Inflammatory macrophage treated with lipopolysaccharide for 1 hour (primary cell): ENCODE measurements at places on chromosomes 1 and 21.

DNA sequence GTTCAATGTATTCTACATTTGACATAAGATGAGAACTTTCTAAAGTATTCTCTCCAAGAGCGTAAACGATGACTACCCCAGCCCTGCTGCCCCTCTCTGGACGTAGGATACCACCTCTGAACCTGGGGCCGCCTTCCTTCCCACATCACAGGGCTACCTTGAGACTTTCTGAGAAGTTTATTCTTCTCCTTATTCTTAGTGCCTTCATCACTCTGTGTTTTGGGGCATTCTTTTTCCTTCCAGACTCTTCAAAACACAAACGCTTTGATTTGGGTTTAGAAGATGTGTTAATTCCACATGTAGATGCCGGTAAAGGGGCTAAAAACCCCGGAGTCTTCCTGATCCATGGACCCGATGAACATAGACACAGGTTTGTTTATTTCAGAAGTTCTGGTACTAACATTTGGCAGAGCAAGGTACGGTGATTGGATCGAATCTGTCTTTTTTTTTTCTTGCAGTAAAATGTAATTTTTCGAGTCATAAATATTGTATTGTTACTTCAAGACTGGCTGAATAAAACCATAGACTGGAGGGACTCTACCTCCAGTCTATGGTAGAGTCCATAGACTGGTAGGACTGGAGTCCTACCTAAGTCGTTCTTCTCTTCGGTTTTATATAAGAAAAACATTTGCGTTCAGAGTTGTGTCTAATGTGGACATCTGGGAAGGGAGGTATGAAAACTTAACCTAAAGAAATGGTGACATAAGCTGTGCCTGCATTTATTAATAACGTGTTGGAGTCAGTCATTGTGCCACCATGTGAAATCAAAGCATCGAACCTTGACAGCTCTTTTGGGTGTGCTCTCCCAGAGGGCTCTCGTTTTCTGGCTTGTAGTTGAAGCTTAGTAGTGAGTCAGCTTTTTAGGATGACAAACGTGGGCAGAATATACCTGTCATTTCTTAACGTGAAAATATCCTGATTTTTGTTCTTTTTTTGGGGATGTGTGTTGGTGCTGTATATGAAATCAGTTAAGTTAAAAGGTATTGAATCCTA lies 1.2 kb downstream of the MAN1A2 start:
- DNase-seq: no peak

DNA sequence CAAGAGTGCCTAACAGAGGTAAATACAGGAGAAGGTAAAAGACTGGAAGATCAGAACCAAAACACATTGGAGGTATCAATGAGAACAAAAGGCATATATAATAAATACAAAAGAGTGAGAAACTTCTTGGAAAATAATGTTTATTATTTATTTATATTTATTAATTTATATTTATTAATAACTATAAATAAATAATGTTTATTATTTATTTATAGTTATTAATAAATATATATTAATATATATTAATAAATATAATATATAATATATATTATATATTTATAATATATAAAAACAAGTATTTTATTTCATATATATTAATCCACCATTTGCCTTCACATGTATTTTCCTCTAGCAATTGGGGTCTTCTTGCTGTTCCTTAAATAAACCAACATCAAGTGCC lies 391.9 kb downstream of the GPATCH2 start:
- DNase-seq: no peak

- no peak for DNase-seq
Measured at GRCh38 chr1:201350884-201351283, 26.6 kb downstream of the TNNT2 start.

GRCh38 chr1:2480986-2481364 lies 4.9 kb downstream of the PLCH2 start:
- DNase-seq: no peak

GRCh38 chr1:78091215-78091813 lies 45.5 kb downstream of the GIPC2 start:
- no peak for DNase-seq

DNA sequence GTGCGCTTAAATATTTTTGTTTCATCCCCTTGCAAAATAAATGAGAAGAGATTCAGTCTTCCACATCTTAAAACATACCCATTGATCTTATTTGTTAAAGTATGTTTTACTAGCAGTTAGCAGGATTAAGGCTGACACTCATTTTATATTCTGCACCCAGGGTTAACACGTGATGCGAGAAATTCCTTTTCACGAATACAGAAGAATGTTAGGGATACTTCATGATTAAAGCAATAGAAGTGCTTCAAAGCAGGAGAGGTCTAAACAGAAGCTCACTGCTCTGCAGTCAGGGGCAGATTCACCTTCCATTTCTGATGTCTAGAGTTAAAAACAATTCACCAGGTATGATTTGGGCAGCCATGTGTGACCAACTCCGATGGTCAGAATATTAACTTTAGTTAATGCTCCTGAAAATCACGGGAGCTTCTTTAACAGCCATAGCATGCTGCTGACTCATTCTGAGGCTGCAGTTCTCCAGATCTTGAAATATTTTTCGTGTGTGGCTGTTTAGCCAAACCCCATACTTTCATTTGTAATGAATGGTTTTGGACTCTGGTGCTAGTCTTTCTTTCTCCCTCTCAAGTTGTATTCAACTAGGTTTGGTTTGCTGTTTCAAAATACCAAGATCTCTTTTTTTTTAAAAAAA lies 19.7 kb downstream of the BCAR3 start:
- DNase-seq: peak; percentile 40

DNA sequence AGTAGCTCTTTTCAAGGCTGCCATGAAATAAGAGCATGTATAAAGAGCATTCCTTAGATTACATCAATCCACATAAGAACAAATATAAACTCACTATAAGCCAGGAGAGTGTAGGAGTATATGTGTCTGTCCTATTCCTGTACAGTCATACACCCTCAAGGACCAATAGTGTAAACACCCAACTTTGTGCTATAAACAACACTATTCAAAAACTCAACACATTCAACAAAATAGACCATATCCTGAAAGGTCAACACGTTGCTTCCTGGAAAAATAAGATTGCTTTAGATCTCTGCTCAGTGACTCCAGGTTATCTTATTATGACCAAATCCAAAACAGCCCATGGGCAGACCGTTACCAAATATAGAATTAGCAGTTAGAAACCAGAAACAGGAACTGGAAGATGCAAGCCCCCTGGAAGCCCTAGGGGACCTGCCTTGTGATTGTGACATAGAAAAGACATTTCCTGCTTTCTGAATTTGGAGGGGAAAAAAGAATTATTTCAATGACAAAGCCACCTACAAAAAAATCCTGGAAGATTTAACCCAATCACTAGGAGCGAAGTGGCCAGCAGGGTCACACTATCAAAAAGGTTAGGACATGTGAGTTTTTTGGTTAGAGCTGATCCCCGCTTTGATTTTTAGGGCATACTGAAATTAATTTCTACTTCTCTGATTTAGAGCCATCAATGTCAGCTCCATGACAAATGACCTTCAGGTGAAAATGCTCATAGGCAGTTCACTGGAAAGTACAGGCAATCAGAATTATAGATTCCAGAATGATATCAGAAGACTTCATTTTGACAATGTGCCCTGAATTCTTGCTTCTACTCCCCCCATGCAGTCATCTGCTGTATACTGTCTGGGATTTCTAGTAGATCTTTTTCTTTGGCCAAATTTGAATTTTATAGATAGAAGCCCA lies 59.9 kb downstream of the LRRC8C start:
- DNase-seq: peak; percentile 57

DNA sequence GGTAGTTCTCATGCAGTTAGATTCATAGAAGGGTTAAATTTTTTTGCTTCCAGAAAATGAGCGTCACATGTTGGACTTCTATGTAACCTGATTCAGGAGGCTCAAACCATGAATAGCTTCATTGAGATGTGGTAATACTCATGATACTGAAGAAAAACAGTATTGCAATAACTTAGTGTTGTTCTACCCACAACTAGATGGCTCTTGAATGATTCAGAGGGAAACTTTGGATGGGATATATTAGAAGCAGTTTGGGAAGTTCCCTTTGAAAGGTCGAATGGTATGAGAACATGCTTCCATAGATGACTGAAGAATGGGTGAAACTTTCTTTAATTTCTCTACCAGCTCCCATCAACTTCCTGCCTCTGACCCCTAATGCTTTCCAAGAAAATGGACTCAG lies 211.7 kb upstream of the PTGFR start:
- no peak for DNase-seq

GRCh38 chr1:114756009-114756892 lies 1.5 kb downstream of the CSDE1 start:
- DNase-seq: no peak

- no peak for DNase-seq
Measured at GRCh38 chr1:85199667-85200462, 951 bp downstream of the SYDE2 start.

DNA sequence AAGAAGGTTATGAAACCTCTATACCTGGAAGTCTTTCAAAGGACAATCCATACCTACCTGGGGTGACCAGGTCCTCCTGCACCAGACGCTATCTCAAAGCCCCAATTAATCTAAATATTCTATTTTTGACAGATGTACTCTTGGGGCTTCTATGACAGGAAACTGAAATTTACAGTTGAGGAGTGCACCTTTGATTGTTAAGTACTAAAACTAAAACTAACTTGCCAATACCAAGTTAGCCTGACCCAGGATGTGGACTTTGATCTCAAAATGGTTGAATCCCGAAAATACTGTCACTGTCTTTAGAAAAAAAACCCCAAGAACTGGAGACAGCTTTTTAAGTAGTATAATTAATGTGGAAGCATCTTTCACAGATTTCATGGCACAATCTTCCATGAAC lies 162.4 kb downstream of the TTLL7 start:
- no peak for DNase-seq

DNA sequence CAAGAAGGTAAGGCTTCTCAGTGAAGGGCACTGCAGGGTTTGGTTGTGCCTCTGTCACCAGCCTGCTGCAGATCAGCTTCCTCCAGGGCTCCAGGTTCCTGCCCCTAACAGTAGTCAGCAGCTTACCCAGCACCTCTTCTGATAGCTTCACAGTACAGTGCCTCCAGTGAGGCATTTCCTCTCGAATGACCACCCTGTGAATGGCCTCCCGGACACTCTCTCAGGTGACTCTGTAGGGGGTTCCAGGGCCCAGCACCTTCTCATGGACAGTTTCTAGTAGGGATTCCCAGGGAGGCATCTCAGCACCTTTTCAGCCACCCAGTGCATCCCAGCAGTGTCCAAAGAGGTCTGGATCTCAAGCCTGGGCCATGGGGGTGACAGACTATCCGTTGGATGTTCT lies 28.4 kb downstream of the USP48 start:
- DNase-seq: no peak

DNA sequence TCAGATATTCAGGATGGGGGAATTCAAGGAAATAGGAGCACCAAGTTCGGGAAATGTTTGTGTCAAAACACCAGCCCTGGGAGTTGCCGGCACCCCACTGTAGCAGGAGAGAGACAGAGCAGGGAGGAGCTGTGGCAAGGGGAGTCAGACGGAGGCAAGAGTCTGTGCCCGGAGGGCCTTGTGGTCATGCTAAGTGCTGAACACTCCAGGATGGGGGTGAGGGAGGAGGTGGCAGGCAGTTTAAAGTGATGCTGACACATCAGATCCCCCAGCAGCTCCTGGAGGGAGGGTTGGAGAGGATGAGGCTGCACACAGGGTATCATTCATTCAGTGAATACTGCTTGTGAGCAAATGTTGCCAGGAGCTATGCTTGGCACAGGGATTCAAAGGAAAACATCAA lies 150.3 kb upstream of the ETV3 start:
- no peak for DNase-seq

- no peak for DNase-seq
Measured at GRCh38 chr1:167312871-167313270, 92.2 kb downstream of the POU2F1 start.

GRCh38 chr1:93680076-93680419 lies 1.6 kb downstream of the BCAR3 start:
- DNase-seq: no peak

- DNase-seq: no peak
Measured at GRCh38 chr1:21914450-21914849, 22.7 kb downstream of the HSPG2 start.

- DNase-seq: no peak
Measured at GRCh38 chr1:16374266-16374665, 7.2 kb downstream of the SZRD1 start.

DNA sequence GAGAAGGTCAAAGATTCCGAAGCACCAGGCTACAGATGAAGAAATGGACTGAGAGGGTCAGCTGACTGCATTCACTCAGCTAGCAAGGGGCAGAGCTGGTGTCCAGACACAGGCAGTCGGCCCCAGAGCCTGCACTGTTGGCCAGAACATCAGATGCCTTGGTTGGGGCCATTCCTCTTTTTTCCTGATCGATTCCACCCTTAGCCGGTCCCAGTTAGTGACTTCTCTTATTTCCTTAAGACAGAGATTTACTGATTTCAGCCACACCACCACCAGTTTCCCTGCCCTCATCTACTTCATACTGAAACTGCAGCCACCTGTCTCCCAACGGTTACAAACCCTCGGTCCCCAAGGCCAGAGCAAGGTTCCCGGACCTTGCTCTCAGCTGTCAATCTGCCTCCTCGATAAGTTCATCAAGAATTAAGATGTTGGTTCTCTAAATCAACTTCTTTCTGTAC lies 11.5 kb downstream of the CD58 start:
- DNase-seq: no peak

DNA sequence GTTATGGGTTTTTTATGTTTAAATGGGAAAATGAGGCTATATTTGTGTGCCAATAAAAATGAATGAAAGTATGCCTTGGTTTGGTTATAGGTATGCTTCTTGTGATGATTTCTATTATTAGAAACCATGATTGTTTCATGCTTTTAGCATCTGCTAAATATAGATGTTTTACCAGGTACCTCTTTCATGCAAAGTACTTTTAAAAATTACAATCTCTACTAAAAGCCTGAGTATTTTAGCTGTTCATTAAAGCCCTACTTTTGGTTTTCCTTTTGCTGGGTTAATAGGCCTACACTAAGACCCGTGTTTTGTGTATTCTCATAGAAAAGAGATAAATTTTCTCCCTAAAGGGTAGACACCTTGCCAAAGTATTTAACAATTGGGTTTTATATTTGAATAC lies 32.0 kb downstream of the MTF2 start:
- DNase-seq: no peak

DNA sequence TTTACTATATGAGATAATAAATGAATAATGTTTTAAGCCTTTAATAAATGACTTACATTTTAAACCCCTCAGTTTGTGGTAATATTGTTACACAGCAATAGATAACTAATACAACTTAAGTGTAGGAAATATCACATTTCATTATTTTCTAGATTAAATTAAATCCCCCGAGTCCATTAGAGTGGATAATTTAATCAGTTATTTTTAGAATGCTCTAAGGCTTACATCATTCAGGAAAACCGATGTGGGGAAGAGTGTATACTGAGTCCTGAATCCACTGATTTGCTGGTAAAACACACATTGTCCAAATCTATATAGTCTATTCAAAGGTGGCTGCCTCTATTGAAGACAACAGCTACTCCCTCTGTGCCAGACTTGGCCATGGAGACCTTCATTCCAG lies 35.7 kb upstream of the DOCK7 start:
- DNase-seq: no peak
